K562 (cell line): ENCODE measurements at places on chromosomes 13 and 19.

GRCh38 chr13:77351315-77351714 is 24.4 kb upstream of the MYCBP2 start:
- DNase-seq = no peak

DNA sequence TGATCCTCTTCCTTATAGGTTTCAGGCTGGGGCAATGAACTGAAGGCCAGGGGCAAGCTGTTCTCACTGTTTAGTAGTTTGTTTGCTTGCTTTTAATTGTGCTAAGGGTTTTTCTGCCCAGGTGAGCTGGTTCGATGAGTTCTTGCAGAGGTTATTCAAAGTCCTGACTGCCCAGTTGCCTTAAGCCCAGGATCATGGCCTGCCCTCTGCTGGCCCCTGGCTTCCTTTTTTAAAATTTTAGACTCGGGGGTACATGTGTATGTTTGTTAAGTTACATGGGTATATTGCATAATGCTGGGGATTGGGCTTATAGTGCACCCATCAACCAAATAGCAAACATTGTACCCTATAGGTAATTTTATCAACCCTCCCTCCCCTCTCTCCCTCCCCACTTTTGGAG is 65.7 kb downstream of the ZNF536 start:
- DNase-seq = no peak

DNA sequence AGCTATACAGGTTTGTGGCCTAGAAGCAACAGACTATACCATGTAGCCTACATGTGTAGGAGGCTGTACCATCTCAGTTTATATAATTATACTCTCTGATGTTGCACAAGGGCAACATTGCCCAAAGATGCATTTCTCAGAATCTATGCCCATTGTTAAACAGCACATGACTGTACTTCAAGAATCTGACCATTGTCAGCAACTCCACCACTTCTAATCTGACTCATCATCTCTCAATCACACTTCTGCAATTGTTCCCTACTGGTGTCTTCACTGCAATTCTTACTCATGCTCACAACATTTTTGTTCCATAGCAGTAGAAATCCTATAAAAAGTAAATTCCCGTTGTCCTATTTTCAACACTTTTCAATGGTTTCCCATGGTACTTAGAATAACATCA is 63.9 kb upstream of the ATXN8OS start:
- no peak for DNase-seq

- no peak for DNase-seq
Measured at GRCh38 chr13:112714376-112715174, 24.7 kb downstream of the ATP11A start.

GRCh38 chr19:5068233-5069072 is 99.5 kb downstream of the KDM4B start:
- DNase-seq = no peak

GRCh38 chr19:4587527-4587926 is 28.0 kb upstream of the SEMA6B start:
- DNase-seq = no peak

DNA sequence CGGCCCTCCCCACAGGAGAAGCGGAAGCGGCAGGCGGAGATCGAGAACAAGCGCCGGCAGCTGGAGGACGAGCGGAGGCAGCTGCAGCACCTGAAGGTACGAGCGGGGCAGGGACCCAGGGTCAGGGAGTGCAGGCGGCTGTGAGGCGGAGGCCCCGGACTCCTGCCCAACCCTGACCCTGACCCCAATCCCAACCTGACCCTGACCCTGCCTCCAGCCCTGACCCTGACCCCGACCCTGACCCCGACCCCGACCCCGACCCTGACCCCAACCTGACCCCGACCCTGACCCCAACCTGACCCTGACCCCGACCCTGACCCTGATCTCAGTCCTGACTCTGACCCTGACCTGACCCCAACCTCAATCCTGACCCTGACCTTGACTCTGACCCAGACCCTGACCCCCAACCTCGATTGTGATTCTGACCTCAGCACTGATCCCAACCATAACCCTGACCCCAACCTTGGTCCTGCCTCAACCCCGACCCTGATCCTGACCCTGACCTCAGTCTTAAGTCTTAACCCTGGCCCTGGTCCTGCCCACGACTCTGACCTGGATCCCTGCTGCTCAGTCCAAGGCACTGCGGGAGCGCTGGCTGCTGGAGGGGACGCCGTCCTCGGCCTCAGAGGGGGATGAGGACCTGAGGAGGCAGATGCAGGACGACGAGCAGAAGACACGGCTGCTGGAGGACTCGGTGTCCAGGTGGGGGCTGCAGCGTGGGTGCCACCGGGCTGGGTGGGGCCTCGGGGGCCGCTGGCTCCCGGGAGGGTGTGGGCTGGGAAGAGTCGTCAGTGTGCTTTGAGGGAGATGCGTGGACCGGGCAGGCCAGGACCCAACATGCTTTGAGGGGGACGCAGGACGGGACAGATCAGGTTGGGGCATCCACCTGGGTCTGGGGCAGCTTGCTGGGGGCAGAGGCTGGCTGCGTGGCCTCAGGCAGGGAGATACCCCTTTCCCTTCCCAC is 18.5 kb downstream of the PALM start:
- DNase-seq = no peak

GRCh38 chr19:35733180-35734125 is 8.8 kb downstream of the IGFLR1 start:
- no peak for DNase-seq

DNA sequence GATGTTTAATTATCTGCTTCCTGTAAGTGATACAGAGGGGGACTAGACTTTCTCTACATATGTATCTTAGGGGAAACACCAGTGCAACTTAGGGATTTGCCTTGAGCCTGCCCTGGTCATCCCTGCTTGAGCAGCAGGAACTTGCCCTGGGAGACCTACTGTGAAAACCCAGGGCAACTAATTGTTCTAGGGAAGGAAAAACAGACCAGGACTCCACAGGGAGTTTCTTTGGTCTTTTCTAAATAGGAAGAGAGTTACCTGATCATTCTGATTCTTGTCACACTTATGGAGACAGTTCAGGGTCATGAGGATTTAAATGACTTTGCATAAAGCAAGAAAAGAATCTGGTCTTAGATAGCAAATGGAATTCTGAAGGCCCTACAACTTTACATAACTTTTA is 89.1 kb downstream of the WASF3 start:
- DNase-seq = no peak

GRCh38 chr13:101576455-101576854 is 124.0 kb downstream of the ITGBL1 start:
- DNase-seq = no peak

DNA sequence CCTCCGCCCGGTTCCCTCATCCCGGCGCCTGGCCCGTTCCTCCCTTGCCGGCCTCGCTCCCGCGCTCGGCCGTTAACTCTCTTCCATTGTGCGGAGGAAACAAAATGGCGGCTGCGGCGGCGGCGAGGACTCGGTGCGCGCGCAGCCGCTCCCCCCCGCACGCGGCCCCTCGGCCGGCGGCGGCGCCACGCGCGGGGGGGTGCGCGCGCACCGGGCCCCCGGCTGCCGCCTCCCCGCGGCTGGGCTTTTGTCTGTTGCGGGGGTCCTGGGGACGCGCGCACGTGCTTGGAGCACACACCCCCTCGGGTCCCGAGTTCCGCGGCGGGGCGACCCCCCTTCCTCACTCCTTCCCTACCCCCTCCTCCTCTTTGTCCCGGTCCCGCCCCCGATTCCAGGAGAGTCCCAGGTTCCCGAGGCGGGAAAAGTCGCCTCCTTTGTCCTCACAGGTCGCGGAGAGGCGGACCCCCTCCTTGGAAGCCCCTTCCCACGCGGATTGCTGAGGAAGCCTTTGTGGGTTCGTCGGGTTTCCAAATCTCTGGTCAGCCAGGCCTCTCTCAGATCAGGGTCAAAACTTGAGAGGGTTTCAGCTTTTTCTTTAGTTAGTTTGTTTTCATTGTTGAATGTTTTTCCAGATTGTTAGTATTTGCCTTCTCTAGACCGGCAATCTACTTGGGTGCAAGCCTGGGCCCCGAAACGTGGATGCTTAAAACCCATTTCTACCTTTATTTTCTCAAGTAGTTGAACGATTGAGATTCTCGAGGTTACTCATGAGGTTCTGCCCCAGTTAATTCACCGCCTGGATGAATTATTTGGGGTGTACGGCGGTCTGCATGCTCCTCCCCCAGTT is 687 bp downstream of the ILF3 start:
- peak; percentile 96 for DNase-seq

GRCh38 chr13:71576571-71576970 is 290.4 kb downstream of the DACH1 start:
- DNase-seq = no peak

- peak; percentile 5 for DNase-seq
Measured at GRCh38 chr13:44989941-44990340, 603 bp downstream of the GPALPP1 start.

DNA sequence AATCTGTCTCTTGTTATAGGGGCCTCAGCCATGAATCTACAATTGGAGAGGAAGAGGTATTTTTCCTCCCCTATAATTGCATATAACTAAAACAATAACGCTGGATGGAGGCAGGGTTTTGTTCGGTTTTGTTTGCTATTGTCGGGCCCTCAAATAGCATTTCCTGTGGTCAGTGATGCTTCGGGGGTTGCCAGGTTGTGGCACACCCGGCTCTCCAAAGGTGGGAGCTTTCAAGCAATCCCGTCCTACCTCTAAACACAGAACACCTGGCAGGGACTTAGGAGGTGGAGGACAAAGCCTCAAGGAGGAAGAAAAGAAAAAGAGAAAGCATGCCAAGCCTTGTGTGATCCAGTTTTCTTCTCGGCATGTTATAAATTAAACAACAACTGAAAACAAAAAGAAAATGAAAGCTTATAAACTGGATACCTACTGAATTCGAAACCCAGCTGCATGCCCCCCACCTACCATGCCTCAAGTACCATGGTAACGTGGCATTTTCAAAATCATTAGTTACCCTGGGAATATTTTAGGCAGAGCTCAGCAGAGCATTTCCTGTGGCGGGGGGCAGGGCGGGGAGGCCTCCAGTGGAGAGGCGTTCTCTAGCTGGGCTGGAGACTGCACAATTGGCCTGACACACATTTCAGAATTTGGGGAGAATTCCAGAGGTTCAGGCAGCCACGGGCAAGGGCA is 213.8 kb downstream of the DCLK1 start:
- DNase-seq = no peak

DNA sequence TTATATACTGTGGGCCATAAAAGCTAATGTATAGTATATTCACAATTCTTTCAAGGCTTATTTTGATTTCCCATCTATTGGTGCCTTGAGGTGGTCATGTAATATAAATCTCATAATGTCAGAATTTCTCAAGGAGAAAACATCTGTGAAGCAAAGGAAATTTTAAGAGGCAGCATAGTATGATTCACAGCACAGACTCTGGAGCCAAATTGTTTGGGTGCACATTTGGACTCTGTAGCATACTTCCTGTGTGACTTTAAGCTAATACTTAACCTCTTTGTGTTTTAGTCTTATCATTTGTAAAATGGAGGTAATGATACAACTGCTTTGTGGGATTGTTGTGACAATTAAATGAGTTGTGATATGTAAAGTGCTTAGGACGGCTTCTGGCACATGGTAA is 67.6 kb downstream of the PIBF1 start:
- DNase-seq = no peak

- no peak for DNase-seq
Measured at GRCh38 chr19:35407619-35408018, 36.8 kb downstream of the GPR42 start.

DNA sequence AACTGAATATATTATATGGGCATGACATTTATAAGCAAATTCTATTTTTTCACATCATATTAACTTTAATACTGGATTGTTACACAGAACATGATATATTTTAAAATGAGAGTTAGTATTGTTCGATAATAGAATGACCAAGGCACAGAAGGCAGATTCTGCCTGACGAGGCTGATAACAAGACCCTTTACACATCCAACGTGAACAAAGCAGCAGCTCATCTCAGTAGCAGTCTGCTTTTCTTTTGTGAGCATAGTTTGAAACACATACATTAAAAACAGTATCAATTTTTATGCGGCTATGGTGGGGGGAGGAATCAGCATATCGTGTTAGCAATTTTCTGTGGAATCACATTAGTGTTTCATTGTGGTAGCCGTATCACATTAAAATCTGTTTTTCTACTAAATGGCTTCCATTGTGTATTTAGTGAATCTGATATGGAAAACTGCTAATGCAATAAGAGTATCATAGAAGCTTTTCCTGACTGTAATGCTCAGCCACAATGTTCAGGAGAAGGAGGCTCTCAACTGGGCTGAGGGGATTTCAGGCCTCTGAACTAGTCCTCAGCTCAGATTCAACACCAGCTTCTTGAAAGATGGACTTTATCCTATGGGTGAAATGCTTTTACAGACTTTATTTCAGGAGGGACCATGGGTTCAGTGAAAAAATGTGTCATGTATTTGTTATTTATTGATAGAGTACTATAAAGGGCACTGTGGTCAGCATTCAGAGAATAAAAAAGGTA is 4.0 kb downstream of the SMAD9 start:
- DNase-seq = no peak

DNA sequence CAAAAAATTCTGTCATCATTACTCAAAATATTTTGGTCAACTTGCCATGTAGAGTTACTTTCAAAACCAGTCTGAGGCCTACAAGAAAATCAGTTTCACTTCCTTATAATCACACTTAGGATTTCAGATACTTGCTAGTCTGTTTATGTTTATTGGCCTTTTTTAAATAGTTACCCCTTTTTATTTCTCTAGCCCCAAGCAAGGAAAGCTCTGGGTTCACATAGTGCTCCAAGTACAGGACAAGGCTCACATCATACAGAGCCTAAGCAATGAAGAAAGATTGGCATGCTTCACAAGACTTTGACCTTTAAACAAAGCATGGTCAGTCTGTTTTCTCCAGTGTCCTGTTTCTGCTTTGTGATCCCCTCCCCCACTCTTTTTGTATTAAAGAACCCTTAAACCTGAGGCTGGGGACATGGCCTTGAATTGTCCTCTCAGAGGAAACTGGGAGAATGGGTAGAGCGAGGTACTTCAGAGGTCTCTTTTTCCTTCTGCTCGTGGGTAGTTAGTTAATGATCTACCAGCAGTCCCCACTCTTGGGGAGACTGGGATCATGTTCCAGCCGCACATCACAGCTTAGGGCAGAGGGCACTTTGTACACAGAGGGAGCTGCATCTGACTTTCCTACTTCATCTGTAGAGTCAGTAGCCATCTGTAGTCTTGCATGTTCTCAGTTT is 30.7 kb downstream of the CEACAM1 start:
- DNase-seq = no peak

- DNase-seq = no peak
Measured at GRCh38 chr13:45103449-45103848, 16.9 kb upstream of the GTF2F2 start.
